ENCODE measurements at places on chromosomes 3 and 15.
A peak's percentile ranks its signal among the peaks of the same experiment; 100 is the strongest.

GRCh38 chr3:184429786-184430185, 49.9 kb downstream of the CHRD start:
- no peak for DNase-seq

DNA sequence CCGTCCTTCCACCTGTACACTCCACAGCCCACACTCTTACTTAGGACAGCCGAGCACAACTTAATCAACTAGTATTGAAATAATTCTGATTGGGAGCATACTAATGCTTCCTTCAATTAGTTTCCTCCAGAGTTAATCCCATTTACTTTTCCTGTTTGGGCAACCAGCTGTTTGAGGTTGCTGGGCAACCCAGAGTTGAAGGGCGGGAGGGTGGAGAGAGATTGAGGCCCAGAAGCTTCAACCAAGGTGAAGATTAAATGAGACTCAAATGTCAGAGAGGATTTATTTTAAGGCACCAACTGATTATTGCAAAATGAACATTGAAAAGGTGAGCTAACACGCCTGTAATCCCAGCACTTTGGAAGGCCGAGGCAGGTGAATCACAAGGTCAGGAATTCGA, 428.5 kb upstream of the SEMA6D start:
- no peak for DNase-seq

DNA sequence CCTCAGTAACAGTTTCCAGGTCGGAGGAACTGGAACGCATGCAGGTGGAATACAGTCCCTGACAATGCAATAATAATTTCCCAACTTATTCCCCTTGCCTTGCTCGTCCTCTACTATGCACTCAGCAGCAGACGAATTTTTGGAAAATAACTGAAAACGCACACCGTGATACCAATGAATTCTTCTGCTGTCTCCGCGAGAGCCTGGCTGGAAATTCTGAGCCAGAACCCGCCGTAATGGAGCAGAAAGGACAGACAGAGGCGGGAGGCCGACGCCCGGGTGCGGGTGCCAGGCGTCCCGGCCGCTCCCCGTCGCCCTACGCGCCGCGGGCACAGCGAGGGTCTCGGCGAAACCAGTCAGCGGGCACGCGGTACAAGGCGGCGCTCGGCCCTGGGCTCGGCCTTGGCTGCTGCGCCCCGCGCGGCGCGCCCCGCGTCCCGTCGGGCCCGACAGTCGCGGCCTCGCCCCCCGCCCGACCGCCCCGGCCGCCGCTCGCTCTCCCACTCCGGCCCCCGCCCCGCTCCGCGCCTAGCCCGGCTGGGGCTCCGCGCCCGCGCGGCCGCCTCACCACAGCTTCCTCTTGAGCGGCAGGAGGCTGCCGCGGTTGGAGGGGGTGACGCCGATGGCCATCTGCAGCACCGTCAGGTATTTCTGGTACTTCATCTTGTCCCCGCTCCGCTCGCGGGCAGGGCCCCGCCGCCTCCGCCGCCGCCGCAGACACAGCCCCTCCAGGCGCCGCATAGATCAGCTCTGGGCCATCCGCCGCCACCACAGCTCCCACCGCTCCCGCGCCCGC, 114.5 kb upstream of the GOLGA8J start:
- DNase-seq: peak; percentile 16

- peak; percentile 93 for DNase-seq
These were observed 779.0 kb downstream of the SQOR start for GRCh38 chr15:46413799-46414198.

GRCh38 chr3:40152482-40153133, 156.9 kb upstream of the EIF1B start:
- DNase-seq: no peak

- DNase-seq: no peak
These were observed 8.0 kb downstream of the LRRK1 start for GRCh38 chr15:100926971-100927756.

- DNase-seq: peak; percentile 53
These were observed 41.3 kb downstream of the GLDN start for GRCh38 chr15:51382787-51383186.

DNA sequence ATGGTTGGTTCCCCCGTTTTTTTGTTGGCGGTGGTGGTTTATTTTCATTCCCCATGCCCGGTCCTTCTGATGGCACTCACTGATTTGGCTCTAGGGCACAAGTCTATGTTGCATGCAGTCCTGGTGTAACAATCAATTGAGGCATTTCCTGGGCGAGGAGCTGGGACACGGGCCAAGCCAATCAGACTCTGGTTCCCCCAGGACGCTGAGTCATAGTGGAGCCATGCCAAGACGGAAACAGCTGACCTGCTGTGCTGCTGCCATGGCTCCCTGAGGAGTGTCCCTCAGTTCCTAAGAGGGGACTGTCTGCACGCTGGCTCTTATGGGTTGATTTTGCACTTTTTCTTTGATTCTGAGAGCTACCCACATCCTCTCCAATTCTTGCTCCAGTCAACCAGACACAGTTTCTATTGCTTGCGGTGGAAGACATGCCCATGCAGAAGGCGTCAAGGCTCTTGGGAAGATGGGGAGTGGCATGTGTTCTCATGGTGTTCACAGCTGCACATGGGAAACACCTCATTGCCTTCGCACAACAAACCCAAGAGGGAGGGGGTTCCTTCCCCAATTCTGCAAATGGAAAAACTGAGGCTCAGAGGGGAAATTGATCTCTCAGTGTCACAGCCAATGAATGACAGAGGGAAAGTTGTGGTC, 28.3 kb upstream of the ALDH1L1 start:
- DNase-seq: peak; percentile 91

DNA sequence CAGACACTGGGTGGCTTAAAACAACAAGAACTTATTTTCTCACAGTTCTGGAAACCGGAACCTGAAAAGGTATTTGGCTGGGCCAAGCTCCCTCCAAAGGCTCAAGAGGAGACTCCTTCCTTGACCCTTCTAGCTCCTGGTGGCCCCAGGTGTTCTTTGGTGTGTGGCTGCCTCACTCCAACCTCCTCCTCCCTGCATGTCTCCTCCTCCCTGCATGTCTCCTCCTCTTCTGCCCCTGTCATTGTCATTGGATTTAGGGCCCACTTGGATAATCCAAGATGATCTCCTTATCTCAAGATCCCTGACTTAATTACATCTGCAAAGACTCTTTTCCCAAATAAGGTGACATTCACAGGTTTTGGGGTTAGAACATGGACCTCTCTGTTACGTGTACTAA, 69.8 kb upstream of the MFGE8 start:
- no peak for DNase-seq

DNA sequence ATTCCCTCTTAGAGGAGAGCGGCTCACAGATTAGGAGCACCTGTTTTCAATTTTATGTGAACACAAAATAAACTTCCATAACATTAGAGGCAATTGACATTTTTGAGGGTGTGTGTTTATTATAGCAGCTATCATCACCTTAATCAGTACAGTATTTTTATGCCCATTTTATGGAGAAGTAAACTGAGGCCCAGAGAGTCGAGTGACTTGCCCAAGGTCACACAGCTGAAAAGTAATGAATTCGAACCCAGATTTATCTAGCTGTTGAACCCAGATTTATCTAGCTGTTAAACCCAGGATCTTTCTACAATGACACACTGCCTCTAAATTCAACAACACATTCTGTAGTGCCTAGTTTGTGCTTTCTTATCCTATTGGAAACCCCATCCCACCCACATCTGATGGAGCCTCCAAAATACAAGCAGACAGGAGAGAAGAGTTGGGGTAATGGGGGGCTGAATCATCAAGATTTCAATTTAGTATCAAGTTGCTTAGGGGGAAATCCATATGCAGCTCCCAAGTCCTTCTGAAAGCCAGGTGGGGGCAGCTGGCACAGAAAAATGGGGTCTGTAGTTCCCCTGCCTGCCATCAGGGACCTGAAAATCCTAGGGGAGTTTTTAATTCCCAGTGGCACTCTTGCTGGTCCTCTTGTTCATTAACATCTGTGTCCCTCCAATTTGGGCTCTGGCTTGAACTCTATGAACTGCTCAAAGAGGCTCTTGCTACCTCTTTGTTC, 50.4 kb upstream of the TRA2B start:
- DNase-seq: no peak

DNA sequence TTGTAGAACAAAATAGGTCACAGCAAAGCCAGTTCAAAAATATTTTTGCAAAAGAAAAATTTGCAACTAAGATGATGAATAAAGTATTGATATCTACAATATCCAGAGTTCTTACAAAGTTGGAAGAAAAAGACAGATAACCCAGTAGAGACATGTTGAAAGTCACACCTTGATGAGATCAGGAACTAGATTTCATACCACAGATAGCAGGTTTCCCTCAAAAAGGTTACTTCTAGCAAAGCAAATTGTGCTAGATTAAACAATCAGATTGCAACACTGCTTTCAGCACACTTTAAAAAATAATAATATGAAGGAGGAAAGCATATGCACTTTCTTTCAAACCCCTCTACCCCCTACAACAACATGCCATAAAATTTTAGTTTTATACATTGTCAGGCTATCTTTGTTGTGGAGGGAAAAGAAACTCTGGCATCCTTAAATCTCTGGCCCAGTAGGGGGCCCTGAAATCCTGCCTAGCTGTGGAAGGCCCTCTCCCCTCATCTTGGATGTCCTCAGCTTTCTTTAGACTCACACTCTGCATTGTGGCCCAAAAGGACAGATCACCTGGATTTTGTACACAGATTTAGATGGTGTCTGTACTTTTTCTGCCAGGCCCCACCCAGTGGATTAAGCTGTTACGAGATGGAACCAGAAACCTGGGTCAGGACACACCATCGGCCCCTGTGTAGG, 50.9 kb downstream of the CCR3 start:
- DNase-seq: no peak

DNA sequence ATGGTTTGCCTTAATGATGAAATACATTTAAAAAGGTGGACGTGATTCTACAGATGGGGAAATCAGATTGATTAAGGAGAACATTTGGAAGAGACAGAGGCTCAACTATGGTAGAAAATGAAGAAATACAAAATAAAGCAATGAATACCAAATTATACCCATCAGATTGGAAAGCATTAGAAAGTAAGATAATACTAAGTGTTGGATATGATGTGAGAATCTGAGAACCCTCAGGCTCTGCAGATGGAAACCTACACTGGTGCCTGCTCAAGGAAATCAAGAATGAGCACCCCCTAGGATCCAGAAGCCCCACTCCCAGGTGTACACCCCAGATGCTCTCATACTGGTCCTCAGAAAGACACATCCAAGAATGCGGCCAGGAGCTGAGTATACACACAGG, 4.6 kb downstream of the FAM174B start:
- DNase-seq: no peak

DNA sequence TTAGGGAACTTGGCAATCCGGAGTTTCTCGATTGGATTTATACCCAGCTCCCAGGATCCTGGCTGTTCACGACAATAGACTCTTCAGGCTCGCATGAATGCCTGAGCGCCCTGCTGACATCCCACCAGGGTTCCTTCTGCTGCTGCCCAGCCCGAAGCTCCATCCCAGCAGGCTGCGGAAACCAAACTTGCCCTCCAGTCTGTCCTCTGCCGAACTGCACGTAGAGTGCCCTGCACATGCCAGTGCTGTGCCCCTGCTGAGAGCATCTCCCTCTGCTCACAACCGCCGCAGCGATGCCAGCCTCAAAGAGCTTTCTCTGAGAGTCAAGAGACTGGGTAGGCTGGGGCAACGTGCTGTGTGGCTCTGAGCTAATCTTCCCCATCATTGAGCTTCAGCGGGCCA, 6.9 kb downstream of the ADAMTS7 start:
- DNase-seq: no peak

DNA sequence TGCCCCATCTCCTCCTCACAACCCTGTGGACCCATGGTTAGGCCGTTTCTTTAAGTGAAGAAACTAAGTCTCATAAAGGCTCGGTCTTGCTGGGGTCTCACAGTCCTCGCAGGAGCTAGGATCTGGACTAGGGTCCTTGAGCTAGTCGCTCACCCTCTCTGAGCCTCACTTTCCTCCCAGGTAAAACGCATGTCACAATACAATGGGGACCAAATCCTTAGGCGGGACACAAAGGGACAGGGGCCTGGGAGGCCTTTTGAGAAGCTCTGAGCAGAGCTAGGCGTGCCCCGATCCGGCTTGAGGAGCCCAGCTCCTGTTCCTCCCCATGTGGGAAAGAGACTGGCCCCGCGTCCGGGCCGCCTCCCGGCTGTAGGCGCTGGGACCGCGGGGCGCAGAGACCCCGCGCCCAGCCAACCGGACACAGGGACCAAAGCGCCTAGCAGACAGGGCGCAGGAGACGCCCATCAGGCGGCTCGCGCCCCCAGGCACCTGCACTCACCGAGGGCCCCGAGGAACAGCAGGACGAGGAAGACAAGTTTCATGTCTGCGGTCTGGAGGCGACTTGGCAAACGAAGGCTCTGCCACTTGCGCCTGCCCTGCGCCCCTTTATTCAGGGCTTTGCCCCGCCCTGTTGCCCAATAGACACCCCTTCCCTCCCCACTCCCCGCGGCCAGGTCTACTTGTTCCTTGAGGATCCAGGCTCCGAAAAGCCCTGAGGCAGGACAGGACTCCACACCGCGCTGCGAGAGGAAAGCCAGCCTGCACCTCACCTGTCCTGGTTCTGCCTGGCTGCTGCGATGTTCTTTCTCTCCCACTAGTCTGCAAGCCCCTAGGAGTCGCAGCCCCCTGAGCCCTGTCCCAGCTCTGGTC, at the start of gene LTF:
LTF (minus strand) TSS at position 580 of the 870 bp plus-strand sequence; CDS start at position 542, 38 bp downstream.
- no peak for DNase-seq

GRCh38 chr15:80890341-80891005, 99.1 kb downstream of the MESD start:
- peak; percentile 45 for DNase-seq

DNA sequence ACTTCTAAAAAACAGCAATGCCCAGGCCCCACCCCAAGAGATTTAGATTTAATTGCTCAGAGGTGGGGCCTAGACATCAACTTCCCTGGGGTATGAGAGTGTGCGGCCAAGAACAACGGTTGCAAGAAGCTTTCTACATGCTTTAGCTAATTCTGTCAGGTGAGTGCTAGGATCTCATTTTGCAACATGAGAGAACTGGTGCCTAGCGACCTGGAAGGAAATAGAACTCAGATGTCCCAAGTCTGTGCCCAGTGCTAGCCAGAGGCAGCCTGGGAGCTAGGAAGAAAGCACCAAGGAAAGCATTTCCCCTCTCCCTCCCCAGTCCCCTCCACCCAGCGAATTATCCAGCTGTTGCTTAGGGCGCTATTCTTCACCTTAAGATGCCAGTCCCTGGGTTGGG, 22.9 kb upstream of the HRH1 start:
- no peak for DNase-seq

GRCh38 chr3:170473358-170473757, 54.7 kb downstream of the CLDN11 start:
- no peak for DNase-seq

- DNase-seq: no peak
These were observed 42.7 kb downstream of the PLCL2 start for GRCh38 chr3:16927485-16927884.

DNA sequence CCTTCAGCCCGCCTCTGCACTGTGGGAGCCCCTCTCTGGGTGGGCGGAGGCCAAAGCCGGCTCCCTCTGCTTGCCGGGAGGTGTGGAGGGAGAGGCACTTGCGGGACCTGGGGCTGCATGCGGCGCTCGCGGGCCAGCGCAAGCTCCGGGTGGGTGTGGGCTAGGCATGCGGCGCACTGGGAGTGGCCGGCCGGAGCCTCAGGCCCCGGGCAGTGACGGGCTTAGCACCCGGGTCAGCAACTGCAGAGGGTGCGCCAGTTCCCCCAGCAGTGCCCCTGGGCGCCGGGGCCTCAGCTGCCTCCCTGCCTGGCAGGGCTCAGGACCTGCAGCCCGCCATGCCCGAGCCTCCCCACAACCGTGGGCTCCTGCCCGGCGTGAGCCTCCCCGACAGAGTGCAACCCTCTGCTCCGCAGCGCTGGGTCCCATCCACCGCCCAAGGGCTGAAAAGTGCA, 98.9 kb upstream of the POU1F1 start:
- no peak for DNase-seq

GRCh38 chr3:99544786-99545281, 93.6 kb upstream of the COL8A1 start:
- DNase-seq: peak; percentile 52
